ENCODE measurements at places on chromosomes 13 and 19.

DNA sequence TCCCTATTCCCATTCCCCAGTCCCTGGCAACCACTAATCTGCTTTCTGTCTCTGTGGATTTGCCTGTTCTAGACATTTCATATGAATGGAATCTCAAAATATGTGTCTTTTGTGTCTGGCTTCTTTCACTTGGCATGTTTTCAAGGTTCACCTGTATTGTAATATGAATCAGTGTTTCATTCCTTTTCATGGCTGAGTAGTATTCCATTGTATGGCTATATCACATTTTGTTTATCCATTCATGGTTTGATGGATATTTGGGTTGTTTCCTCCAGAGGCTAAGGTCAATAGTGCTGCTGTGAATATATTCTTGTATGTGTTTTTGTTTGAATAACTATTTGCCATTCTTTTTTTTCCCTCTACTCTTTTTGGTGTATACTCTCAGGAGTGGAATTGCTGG lies 24.4 kb downstream of the NCAN start:
- DNase-seq: no peak

GRCh38 chr19:47151627-47152026 lies 21.0 kb downstream of the SAE1 start:
- DNase-seq: no peak

DNA sequence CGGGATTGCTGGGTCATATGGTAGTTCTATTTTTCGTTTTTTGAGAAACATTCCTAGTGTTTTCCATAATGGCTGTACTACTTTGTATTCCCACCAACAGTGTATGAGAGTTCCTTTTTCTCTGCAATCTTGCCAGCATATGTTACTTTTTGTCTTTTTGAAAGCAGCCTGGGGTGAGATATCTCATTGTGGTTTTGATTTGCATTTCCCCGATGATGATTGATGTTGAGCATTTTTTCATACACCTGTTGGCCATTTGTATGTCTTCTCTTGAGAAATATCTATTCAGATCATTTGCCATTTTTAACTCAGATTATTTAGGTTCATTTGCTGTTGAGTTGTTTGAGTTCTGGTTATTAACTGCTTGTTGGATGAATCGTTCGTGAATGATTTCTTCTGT lies 18.5 kb upstream of the ATP12A start:
- no peak for DNase-seq

- no peak for DNase-seq
These were observed 7.7 kb upstream of the RNF113B start for GRCh38 chr13:98184792-98185191.

- DNase-seq: no peak
These were observed 12.2 kb downstream of the TJP3 start for GRCh38 chr19:3720349-3720917.

GRCh38 chr19:16593181-16593580 lies 21.0 kb upstream of the SLC35E1 start:
- DNase-seq: peak; percentile 18

GRCh38 chr19:4758659-4759058 lies 32.9 kb upstream of the FEM1A start:
- no peak for DNase-seq
